ENCODE measurements at places on chromosomes 2 and 18.

DNA sequence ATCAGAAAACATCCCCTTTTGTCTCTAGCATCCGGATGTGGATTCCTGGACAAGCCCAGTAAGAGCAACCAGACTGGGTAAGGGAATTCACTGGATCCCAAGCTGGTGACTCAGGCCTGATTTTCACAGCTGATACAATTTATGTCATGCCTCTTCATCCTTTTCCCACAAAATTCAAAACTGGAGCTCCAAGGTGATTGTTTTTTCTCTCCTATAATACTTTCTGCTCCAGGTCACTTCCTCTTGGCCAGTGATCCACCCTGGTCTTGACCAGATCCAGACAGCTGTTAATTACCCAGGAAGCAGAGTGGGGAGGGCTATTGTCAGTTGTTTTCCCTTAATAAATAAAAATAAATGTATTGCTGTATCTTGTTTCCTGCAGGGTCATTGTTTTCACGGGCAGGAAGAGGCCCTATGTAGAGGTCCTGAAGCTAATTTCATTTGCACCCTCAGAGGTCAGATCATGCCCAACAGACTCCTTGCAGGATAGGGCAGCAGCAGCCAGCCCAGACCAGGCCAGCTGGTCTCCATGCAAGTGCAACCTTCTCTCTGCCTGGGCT is 57.6 kb downstream of the EVA1A start:
- no peak for DNase-seq

DNA sequence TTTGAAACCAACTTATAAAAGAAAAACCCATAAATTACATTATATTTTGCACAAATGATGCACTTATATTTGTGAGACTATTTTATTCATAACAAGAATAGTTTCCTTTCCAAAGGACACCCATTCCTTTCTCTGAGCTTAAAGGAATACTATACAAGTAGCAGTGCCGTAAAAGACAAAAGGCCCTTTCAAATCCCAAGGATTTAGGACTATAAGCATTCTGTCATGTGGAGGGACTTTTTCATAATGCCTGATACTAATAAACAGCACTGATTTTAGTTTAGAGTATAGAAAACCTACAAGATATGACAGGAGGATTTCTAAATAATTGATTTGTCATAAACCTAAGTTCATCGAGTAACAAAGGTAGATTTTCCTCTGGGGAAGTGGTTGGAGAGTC is 1134.2 kb upstream of the ZEB2 start:
- DNase-seq = no peak

DNA sequence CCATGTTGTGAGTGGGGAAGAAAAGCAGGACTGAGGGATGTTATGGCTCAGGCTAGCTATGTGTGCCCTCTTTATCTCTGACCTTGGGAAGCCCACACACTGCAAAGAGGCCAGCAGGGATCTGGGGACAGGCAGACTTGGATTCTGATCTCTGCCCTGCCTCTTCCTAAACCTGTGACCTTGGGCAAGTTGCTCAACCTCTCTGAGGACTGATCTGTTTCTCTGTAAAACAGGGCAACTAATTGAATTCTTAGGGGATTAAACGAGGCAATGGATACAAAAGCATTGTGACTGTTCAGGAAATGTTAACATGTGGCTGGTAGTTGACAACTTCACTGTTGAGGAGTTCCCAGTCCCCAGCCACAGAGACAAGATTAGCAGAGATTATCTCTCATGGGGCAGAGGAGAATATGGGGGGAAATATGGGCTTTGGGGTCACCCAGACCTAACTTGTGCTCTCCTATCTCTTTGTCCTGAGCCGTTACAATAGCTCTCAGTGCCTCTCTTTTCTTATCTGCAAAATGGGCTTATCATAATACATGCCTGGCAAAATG is 184.7 kb upstream of the GLI2 start:
- DNase-seq = no peak

DNA sequence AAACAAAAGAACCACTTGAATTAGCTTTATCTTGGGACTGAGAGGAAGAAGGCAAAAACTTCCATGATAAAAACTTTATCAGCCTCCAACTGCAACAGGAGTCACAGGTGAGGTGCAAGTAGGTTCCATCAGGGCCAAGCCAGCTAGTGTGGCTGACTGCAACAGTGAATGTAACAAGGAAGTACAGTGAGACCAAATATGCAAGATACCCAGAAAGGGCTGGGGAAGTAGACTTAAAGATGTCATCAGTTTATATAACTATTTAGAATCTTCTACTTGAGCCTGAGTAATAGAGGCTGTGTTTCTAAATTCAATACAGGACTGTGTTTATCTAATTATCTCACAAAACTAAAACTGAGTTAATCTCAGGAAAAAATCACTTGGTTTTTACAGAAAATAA is 14.8 kb downstream of the PLEKHM3 start:
- DNase-seq = no peak

DNA sequence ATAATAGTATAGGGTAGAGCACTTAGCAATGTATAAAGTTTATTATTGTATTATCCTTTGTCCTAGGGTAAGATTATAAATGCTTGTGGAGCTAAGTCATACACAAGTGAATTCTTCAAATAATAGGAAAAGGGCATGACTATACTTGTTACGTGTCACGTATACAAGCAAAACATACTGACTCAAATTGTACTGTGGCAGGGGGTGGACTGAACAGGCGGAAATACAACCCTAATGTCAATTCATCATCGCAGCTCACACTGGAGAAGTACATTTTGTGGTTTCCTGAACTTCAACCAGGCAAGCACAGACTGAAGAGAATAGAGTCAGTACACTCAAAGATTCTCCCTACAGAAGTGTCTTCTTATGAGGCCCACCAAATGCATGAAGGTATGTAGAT is 201.0 kb downstream of the MBD2 start:
- no peak for DNase-seq

DNA sequence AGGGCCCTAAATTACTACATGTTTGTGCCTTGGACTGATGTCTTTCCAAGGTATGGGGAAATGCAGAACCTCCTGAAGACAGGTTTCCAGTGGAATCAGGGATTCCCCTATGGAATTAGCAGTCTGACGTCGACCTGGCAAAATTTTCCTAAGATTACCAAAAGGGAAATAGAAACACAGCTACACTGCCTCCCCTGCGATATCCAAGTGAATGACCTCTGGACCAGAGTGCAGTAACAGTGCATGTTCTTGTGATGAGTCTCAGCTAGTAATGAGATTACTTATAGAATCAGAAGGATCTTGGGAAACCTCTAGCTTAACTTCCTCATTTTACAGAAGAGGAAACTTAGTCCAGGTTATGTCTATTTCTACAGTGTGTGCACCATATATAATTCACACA is 21.3 kb upstream of the CHST9 start:
- DNase-seq = no peak

DNA sequence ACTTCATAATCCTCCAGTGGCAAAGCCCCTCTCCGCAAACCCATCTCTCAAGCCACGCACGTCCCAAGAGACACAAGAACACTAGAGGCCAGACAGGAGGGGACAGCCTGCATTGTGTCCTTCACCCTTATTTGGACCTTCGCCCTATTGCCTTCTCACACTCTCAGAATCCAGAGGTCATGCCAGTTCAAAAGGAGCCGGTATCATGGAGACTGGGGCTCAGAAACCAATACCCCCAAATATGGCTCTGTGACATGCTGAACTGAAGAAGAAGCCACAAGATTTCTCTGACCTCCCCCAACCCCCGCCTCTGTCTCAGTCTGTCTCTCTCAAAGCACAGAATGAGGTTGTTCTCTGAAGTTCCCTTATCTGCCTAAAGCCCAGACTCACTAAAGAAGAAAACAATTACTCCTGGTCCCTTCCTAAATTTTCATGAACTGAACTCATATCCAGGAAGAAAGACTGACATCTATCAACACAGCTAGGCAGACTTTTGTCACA is 19.2 kb upstream of the SPATA3 start:
- DNase-seq = no peak
